Purkinje cell (primary cell): ENCODE measurements at places on chromosomes 7 and 10. TPM values are rescaled to one million over a fixed set of nuclear protein-coding genes. Genes with fewer than 3 reads are reported as not detected.

Gene PLAC9
- polyA plus RNA-seq, result 2.4 TPM in 1 of 2 replicates, not detected in the other

Gene FGFBP3
- polyA plus RNA-seq, result 0.77 TPM in 1 of 2 replicates, not detected in the other

Gene GPR37
- polyA plus RNA-seq, result 2.7 TPM in 1 of 2 replicates, not detected in the other

Gene TBL2
- 5.2 and 6.2 TPM in 2 replicates for polyA plus RNA-seq

Gene PPP1R17
- polyA plus RNA-seq, result 814 and 845 TPM in 2 replicates

Gene NT5C3A
- 64.4 and 70.5 TPM in 2 replicates for polyA plus RNA-seq
